ENCODE measurements at places on chromosomes 7 and 10. TPM values are rescaled to one million over a fixed set of nuclear protein-coding genes. Genes with fewer than 3 reads are reported as not detected.

DNA sequence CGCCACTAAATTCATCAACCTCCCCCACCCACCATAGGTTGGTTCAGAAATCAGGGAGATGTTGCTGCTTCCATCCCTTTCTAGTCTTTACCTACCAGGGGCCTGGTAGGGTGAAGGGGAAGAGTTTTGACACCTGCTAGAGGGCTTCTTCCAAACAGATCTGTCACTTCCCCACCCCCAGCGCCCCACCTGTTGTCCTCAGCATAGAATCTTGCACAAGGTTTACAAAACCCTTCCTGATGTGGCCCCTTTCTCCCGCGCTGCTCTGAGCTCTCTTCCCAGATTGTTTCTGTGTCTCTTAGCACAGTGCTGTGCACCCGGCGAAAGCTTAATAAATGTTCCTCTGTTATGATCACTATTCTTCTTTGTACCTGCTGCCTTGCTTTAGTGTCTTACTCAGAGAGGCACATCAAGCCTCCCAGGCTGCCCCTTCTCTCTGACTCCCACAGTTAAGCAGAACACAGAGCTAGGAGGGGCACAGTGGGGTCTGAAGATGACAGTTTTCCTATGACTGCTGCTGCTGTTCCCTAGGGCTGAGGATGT is 11.2 kb upstream of the C10orf95 start:
- no peak for DNase-seq

DNA sequence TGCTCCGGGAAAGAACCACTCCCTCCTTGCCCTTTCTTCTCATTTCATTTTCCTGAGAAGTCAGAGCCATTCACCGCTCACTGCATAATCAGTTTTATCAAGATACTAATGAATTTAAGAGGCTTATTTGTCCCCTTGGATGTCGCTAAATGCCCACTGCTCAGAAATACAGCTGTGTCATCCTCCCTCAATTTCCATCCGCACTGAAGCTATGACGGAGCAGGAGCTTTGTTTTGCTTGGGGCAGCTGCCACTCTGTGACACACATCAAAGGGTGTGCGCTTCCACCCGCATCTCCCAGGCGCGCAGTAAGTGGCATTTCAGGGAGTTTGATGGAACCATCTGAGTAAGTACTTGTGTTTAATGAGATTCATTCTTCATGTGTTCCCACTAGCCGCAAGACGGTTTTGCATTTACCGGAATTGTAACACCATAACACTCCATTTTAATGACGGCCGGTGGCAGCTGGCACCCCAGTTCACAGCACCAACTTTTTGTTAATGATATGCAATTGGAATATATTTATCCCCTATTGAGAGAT is 103.8 kb upstream of the PARD3 start:
- no peak for DNase-seq

DNA sequence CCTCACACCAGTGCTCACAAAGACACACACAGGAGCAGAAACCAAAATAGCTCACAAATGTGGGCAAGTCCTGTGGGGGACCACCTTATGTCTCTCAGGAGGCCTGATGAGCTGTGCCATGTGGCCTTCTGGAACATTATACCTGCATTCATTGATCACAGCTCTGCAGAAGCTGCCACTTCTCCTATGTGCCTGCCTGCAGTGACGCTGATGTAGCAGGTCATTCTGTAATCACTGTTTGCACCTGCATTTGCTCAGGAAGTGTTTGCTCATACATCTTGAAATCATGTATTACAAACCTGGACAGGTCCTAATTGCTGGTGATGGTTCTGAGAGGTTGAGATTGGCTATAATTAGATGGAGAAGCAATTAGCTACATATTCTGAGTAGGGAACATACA is 310.2 kb downstream of the AUTS2 start:
- DNase-seq, result no peak

DNA sequence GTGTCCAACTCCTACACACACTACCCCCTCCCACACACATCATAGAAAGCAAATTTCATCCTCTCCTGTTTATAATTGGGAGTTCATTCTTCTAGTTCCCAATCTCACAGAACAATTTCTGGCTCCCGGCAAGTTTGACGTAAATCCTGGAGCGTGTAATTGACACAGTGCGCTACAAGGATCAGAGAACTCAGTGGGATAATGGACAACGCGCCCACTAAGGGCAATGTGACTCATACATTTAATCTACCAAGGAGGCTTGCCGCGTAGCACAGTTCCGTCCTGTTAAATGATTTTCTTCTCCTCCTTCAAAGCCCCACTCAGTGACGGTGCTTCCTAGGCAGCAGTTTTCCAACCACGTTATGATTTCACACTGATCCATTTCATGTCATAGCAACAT is 277.6 kb downstream of the SFMBT2 start:
- no peak for DNase-seq

GRCh38 chr10:34474009-34474376 is 341.1 kb downstream of the PARD3 start:
- DNase-seq, result no peak

- DNase-seq, result no peak
Observed at GRCh38 chr7:90603346-90603745, 7.2 kb downstream of the CDK14 start.

DNA sequence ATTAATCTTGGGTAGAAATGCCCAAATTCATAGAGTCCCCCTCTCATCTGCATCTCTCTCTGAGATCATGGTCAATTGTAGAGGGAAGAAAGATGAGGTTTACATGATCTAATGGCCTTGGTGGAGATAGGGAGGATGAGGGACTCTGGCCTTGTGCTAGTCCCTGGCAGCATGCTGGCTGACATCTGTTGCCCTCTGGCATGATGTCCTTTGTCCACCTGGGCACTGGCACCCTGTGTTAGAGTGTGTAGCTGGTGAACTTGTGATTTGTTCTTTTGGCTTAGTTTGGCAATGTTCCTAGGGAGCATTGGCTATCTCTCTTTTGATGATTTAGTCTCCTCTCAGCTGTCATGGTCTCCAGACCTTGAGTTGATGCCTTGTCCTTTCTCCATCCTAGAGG is 103.2 kb downstream of the DYNC1I1 start:
- DNase-seq, result no peak

GRCh38 chr7:98616381-98617050 is 569 bp upstream of the NPTX2 start:
- DNase-seq, result no peak

DNA sequence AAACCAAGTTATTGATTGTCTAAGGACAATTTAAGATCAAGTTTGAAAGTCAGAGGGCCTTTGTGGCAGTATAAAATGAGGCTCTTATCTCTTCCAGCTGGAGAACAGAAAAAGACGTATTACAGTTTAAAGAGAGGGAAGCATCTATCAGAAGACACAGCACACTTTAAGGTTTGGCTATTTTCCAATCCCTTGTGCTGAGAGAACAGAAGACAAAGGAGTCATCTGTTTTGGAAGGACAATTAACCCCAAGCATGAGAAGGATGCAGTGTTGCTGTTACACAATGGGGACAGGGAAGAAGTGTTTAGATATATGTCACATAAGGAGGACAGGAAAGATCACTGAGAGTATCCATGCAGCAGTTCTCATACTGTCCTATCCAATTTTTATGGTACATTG is 1224.2 kb upstream of the SORCS1 start:
- no peak for DNase-seq

- DNase-seq, result no peak
Observed at GRCh38 chr7:155326385-155326784, 28.7 kb downstream of the INSIG1 start.

DNA sequence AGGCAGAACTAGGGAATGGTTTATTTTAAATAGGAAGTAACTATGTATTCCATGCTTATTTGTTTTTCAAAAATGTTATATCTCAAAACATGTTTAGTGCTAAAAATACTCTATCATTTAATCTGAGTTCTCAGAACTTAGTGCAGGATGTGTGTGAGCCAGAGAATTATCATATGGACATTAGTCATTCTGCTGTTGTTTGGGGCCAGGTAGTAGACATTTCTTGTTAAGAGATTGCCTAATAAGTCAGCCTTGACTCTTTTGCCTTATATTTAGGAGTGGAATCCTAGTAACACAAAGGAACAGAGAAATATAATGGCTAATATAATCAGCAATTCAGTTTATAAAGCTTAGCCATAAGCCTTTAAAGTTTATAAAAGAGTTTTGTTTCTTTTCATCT is 149.8 kb downstream of the CCSER2 start:
- DNase-seq, result no peak

DNA sequence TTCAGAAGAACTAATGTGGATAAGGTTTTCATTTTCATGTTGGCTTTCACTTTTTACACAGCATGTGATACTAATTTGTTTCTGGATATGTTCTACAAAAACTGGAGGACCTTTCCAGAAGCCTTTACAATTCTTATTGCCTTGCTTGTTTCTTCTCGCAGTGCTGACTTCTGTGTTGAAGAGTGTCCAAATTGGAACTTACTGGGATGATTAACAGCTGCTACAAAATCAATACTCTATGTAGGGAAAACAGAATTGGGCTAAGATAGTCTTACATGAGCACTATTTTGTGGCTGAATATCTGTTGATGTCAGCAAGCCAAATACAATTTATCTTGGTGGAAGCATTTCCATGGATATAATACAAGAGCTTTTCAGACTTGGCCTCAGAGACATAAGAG is 351.2 kb downstream of the DGKB start:
- DNase-seq, result no peak

DNA sequence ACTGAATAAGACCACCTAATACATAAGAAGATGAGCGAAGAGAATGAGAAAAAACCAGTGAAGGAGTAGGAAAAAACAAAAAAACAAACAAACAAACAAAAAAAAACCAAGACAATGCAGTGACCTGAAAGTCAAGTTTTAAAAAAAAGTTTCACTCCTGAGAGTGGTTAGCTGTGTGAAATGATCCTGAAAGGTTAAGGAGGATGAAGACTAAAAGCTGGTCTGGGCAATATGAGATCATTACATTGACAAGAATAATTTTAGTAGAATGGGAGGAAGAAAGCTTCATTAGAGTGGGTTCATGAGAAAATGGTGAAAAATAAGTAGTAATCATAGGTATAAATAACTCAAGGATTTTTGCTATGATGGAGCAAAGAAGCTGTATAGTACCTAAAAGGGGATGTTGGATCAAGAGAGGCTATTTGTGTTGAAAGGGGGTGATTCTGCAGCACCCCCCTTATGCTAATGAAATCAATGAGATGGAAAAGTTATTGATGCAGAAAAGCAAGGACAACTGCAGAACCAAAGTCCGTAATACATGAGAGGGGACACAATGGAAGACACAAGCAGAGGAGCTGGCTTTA is 80.2 kb downstream of the KMT2C start:
- no peak for DNase-seq

GRCh38 chr10:75887992-75888680 is 456.7 kb downstream of the LRMDA start:
- DNase-seq, result no peak

DNA sequence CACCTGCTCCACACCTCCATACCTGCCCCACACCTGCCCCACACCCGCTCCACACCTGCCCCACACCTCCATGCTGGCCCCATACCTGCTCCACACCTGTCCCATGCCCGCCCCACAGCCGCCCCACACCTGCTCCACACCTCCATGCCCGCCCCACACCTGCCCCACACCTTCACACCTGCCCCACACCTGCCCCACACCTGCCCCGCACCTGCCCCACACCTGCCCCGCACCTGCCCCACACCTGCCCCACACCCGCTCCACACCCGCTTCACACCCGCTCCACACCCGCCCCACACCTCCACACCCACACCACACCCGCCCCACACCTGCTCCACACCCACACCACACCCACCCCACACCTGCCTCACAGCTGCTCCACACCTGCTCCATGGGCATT is 53.0 kb downstream of the PARP12 start:
- no peak for DNase-seq

- peak; percentile 62 for DNase-seq
Observed at GRCh38 chr7:44097064-44097932, 6.8 kb upstream of the AEBP1 start.

DNA sequence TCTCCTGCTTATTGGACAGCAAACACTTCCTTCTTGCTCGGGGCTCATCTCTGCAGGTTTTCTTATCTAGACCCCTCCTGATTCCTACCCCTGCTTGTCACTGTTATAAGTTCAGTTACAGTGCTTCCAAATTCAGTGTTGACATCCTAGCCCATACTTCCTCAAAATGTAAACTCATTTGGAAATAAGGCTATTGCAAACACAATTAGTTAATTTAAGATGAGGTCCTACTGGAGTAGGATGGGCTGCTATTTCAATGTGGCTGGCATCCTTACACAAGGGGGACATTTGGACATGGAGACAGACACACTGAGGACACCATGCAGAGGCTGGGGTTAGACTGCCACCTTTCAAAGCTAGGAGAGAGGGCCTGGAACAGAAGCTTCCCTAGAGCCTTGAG is 85.2 kb upstream of the NPVF start:
- DNase-seq, result no peak

- no peak for DNase-seq
Observed at GRCh38 chr10:112382515-112383235, 8.8 kb downstream of the ACSL5 start.

GRCh38 chr10:79230328-79230830 is 116.9 kb upstream of the PPIF start:
- DNase-seq, result no peak

DNA sequence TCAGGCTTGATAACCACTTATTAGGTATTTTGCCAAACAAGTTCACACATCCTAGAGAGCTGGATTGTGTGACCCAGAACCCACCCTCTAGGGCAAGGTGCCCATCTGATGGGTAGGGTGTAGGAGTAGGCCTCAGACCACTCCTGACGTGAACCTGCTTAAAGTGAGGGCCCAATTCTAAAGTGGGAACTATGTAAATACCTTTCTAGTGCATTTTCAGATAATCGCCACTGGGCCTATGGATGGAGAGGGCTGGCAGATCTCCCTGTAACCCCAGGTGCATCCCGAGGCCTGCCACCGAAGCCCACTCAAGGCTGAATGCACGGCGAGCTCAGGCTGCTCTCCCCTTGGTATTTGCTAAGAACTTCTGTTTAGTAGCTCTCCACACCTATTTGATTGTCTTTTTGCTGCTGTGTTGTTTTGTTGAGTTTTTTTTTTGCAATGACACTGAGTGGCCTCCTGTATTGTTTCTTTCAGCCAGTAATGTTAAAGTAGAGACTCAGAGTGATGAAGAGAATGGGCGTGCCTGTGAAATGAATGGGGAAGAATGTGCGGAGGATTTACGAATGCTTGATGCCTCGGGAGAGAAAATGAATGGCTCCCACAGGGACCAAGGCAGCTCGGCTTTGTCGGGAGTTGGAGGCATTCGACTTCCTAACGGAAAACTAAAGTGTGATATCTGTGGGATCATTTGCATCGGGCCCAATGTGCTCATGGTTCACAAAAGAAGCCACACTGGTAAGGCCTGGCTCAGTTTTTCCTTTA is 71.7 kb downstream of the IKZF1 start:
- no peak for DNase-seq

GRCh38 chr7:135773464-135773863 is 24.9 kb upstream of the FAM180A start:
- no peak for DNase-seq

The NRG3 gene
- total RNA-seq, result not detected

Data from activated naive CD4-positive, alpha-beta T cell treated with anti-CD3 and anti-CD28 coated beads for 36 hours (primary cell).